Transverse colon (tissue), 4 donors: ENCODE measurements at places on chromosomes 7 and 10. TPM values are rescaled to one million over a fixed set of nuclear protein-coding genes. Genes with fewer than 3 reads are reported as not detected.

The SSC4D gene
- total RNA-seq: not detected

DNA sequence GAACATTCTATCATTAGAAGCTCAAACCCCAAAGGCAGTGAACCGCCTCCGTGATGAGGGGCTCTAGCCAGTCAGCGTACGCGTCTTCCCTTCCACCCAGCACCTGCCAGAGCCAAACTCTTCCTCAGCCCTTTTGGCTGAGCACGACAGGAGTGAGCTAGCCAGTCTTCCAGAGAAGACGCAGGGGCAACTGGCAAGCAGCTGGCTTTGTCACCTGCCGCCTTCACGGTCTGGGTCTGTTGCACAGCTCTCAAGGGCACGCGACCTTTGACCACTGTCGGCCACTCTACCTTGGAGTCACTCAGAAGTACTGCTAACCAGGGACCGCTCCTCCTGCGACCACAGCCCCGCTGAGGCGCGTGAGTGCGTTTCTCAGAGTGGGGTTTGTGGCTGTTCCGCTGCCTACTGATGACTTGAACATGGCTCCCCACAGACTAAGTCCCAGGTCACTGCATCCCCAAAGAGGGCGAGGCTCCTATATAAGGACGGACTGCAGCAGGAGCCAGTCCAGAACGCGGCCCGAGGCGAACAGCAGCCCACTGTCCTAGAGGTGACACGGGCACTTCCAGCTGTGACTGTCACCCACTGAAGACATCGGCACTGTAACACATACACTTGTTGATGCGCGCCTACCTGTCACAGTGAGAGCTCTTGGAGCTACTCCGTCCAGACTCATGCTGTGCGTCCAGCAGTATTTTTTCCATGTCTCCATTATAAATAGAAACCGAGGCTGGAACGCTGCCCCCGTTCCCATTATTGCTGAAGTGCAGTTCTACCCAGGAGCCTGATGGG lies 8.4 kb downstream of the BNIP3 start:
- no peak for DNase-seq

The ZNF727 gene
- total RNA-seq: 1.5 TPM

The CYP26A1 gene
- total RNA-seq: not detected

The ZNF804B gene
- not detected for total RNA-seq

The MLXIPL gene
- 21.9 TPM for total RNA-seq

The AP3M1 gene
- total RNA-seq: 15.9 TPM

The RSU1 gene
- total RNA-seq: 80.0 TPM

DNA sequence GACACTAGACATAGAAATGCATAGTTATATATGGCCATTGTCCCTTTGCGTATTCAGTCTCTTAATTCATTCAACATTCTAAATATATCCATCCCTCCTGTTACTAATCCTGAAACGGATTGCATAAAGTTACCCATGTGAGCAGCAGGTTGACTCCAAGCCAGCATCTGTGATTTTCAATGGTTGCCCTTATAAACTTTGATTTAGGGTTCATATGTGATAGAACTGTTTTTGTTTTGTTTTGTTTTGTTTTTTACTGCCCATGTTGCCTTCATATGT lies 13.4 kb upstream of the DENND2A start:
- no peak for DNase-seq

DNA sequence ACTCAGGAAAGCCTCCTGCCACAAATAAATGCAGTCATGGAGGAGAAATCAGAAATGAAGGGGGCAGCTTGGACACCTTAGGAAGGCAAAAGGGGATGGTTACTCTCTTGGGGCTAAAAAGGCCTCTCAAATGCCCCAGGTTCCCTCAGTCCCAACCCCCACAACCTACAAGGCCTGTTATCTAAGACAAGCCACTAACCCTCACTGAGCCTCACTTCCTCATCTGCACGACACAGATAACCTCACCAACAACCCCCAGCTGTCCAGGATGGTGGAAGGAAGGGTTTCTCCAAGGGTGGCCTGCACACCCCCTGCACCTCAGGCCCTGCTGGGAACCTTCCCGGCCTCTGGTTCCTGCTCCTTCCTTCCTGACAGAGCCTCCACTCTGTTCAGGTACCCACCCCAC lies 29.2 kb downstream of the SORBS1 start:
- no peak for DNase-seq

GRCh38 chr10:97644936-97645335 lies 4.5 kb downstream of the PI4K2A start:
- no peak for DNase-seq
